ENCODE measurements at places on chromosomes 5 and 9.

GRCh38 chr5:82225525-82226172, 52.5 kb downstream of the RPS23 start:
- peak; percentile 77 for DNase-seq

- no peak for DNase-seq
These were observed 23.6 kb upstream of the PDE4D start for GRCh38 chr5:59917121-59917520.

DNA sequence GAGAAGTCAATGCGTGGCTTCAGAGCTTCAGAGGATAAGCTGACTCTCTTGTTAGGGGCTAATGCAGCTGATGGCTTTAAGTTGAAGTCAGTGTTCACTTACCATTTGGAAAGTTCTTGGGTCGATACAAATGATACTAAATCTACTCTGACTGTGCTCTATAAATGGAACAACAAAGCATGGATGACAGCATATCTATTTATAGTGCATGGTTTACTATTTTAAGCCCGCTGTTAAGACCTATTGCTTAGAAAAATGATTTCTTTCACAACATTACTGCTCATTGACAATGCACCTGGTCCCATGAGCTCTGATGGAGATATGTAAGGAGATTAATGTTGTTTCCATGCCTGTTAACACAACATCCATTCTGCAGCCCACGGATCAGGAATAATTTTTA, 435.7 kb downstream of the MAT2B start:
- DNase-seq: no peak

DNA sequence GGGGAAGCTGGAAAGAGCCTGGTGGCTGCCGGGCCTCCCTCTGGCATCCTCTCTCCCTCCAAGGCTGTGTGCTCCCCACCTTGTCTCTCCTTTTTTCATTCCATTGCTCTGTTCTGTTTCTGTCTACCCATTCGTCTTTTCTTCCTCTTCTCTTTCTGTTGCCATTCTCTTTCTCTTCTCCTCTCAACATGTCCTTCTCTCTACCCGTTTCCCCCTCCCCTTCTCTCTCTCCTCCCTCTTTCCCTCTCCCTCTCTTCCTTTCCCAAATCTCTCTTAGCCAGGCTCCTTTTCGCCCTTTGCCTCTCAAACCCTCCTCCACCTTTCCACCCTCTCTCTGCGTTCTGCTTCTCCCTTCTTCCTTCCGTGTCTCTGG, 19.4 kb upstream of the KCNIP1 start:
- DNase-seq: no peak

DNA sequence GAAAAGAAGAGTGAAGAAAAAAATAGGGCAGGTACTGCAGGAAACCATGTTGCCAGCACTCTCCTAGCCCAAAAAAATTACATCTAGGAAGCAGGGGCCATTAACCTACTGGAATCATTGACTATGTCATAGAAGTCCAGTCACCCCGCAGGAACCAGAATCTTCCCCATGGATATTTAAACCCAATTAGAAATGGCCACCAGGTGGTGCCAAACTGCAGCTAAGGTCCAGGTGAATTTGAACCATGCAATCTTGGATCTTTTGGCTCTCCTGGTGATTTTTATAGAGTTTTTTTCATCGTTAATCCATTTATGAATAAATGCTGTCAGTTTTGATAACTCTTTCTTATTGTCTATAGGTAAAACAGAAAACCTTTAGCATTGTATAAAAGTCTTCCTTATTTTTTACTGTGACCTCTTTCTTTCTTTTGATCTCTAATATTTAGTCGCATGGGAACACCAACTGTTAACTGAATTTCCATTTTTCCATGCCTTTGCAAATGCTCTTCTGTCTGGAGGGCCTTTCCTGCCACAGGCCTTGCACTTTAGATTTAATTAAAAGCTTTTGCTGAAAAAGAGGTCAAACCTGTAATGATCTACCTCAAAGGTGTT, 147.5 kb upstream of the FGF10 start:
- peak; percentile 57 for DNase-seq

- DNase-seq: no peak
These were observed 91.3 kb upstream of the ADAMTS2 start for GRCh38 chr5:179436321-179437122.

GRCh38 chr5:143434261-143435209, 31.0 kb upstream of the NR3C1 start:
- DNase-seq: no peak

DNA sequence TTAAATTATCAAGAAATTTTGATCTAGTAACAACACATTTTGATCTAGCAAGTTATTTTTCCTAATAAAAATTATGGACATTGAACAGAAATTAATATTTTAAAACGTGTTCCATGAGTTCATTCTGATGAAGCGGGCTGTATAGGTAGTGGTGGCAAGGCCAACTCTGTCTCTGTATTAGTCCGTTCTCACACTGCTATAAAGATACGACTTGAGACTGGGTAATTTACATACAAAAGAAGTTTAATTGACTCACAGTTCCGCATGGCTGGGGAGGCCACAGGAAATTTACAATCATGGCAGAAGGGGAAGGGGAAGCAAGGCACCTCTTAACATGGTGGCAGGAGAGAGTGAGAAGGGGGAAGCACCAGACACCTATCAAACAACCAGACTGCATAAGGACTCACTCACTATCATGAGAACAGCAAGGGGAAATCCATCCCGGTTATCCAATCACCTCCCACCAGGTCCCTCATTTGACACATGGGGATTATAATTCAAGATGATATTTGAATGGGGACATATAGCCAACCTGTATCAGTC, 61.2 kb downstream of the TMEM232 start:
- no peak for DNase-seq

DNA sequence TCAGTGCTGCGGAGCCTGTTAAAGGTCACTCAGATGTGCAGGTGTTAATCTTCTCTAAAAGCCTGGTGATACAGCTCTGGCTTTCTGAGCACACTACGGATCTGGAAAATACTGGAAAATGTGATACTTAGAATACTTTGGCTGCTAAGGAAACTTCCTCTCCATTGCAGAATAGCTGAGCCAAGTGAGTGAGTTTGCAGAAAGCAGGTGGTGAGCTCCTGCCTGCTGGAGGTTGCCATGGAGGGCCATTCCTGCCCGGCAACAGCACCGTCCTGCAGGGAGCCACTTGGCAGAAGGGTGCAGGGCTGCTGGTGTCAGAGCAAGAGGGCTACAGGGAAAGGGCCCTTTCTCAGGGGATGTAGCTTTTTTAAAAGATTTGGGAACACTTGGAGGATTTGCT, 40.7 kb downstream of the SECISBP2 start:
- no peak for DNase-seq

- DNase-seq: no peak
These were observed 51.4 kb downstream of the COL5A1 start for GRCh38 chr9:134693011-134693410.

DNA sequence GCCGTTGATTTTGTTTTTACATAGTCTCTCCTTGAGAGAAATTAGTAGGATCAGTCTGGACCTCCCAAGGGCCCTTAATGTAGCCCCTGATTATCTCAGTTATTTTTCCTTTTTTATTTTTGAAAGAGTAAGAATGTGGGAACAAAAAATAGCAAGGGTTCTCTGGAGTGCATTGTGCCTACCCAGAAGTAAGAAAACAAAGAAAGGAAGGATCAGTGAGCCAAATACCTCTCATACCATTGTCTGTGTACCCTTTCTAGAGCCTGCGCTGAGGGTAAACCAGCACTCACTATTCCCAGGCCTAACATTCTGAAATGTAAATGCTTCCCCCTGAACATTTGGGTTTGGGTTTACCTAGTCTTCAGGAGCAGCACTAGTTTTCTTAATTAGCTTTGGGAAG, 213.0 kb upstream of the TARS1 start:
- DNase-seq: no peak

GRCh38 chr5:1019001-1019905, 10.7 kb downstream of the NKD2 start:
- DNase-seq: no peak

- DNase-seq: no peak
These were observed 37.5 kb downstream of the ANKDD1B start for GRCh38 chr5:75648712-75649111.

DNA sequence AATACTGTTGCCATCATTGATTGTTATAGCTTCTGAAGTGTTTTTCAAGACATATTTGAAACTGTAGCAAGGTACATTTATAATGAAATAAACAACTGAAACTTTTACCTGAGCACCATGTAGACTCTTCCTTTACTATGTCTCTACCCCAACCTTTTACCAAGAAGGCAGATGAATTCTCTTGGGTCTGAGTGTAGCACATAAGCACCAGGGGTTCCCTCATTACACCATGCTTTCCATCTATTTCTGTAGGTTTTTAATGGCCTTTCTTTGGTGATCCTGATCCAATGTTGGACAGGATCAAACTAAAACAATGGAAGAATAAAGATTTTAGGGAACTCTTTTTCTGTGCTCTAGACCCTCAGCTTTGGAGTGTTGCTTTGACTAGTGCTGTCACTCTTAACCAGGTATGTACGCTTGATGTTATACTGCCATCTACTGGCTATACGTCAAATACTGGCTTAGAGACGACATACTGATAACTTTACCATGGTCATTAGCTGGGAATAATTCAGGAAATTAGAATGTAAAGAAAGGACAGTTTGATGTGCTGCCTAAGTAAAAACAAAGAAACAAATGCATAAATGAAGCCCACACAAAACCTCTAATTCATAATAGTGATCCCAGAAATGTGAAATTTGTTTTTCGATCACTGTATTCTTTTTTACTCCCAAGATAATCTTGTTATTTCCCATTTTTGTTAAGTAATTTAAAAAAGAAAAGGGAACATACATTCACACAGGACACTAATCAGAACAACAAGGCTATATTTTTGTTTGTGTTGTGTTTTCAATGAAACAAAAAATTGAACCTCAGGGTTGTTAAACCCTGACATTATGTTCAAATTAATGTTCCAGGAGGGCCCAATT, 30.7 kb downstream of the IFNW1 start:
- DNase-seq: peak; percentile 20

- no peak for DNase-seq
These were observed 104.2 kb downstream of the LIFR start for GRCh38 chr5:38452201-38452600.

- DNase-seq: no peak
These were observed 8.7 kb downstream of the PROP1 start for GRCh38 chr5:177987326-177987725.

- peak; percentile 25 for DNase-seq
These were observed 60.6 kb upstream of the ZFR start for GRCh38 chr5:32504989-32505596.

DNA sequence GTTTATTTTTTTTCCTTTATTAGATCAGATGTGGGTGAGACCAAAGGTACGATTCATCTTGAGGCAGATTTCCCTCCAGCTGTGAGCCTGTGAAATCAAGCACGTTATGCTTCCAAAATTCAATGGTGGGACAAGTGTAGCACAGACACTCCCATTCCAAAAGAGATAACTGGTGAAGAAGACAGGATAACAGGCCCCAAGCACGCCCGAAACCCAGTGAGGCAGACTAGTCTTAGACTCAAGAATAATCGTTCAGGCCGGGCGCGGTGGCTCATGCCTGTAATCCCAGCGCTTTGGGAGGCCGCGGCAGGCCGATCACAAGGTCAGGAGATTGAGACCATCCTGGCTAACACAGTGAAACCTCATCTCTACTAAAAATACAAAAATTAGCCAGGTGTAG, 36.8 kb upstream of the COL5A1 start:
- peak; percentile 1 for DNase-seq

- DNase-seq: no peak
These were observed 39.8 kb downstream of the ADRA1B start for GRCh38 chr5:159956074-159956473.

DNA sequence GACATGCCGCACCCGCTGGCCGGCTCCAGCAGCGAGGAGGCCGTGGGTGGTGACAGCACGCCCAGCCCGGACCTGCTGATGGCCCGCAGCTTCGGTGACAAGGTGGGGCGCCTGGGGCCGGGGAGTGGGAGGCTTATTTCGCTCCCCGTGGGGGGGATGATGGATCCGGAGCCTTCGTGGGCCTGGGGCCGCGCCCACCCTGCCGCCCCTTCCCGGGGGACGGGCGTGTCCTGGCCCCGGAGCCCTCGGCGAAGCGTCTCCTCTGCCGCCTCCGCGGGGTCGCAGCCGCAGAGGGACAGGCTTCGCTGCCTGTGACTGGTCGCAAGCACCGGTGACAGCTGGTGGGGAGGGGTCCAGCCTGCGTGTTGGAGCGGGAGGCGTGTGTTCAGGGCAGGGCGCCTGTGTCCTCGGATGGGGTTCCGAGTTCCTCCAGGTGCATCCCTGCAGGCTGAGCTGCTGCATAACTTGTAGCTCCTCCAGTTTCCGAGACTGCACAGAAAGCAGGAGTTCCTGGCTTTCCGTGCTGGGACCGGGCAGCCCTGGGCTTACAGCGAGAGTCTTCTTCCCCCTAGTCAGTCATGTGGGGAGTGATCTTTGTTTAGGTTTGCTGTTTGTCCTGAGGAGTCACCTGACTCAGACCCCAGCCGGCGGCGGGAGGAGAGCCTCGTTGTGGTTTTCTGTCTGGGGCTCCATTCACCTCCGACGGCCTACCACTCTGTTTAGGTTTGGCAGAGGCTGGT, 666 bp downstream of the SNX30 start:
- peak; percentile 42 for DNase-seq

GRCh38 chr9:132144708-132145365, 17.0 kb upstream of the NTNG2 start:
- DNase-seq: no peak

GRCh38 chr5:2204366-2205184, 321.9 kb upstream of the IRX4 start:
- peak; percentile 0 for DNase-seq

DNA sequence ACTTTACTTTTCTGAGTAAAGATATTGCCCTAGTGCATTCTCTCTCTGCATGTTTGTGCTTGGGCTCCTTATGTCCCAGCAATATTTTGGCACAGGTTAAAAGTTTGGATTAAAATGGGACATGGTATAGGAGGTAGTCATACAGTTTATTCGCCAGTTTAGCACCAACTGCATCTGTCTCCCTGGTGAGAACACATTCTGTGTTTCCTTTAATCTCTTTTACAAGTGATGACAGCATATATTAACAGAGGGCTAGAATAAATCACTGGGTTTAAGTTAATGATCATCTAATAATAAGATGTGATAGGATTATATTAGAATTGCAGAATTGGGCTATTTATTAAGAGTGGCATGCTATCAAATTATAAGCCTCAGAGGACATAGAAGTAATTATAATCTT, 550.1 kb downstream of the LRRC70 start:
- DNase-seq: no peak

DNA sequence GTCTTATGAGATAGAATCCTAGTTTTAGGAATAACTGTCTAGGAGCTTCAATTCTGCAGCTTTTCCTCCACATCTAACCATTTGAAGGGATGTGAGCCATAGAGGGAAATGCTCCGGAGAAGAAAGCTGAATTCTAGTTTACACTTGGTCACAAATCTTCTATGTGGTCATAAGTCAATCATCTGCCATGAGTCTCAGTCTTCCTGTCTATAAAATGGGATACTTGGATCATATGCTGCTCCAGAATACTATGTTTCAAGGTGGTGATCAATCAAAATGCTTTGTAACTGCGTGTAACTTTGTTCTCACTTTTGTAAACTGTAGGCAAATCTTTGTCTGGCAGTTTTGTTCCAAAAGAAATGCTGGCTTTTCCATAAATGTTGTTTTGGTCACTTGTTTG, 152.0 kb upstream of the SV2C start:
- DNase-seq: no peak

- DNase-seq: no peak
These were observed 44.6 kb upstream of the SHOC1 start for GRCh38 chr9:111839387-111839786.

Measured in endothelial cell (in vitro differentiated cells).